T follicular helper cell (primary cell): ENCODE measurements at places on chromosomes 1 and 21.

DNA sequence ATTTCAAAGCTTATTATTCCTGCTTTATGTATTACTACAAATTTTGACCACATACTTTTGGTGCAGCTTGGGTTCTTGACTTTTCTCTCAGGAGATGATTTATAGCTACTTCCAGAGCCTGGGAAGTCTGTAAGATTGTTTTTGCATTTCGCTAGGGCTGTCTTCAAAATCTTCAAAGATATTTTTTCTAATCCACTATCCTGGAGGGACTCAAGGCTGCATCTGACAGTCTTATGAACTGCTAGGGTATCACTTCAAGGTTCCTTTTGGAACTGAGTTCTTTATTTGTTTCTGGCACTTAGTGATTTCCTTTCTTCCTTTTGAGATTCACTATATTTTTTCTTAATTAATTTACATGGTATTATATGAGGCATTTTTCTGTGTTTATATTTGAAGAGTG lies 90.0 kb upstream of the LYPLAL1 start:
- DNase-seq, result no peak

- no peak for DNase-seq
These were observed 2.8 kb downstream of the RFX5 start for GRCh38 chr1:151344291-151344690.

- DNase-seq, result peak; percentile 65
These were observed 13.6 kb upstream of the FAM110D start for GRCh38 chr1:26145041-26145959.

GRCh38 chr1:159897962-159898361 lies 2.0 kb downstream of the CFAP45 start:
- no peak for DNase-seq

GRCh38 chr21:41641510-41641815 lies 125.4 kb downstream of the RIPK4 start:
- DNase-seq, result no peak

GRCh38 chr1:65531972-65532570 lies 111.6 kb downstream of the LEPR start:
- no peak for DNase-seq

DNA sequence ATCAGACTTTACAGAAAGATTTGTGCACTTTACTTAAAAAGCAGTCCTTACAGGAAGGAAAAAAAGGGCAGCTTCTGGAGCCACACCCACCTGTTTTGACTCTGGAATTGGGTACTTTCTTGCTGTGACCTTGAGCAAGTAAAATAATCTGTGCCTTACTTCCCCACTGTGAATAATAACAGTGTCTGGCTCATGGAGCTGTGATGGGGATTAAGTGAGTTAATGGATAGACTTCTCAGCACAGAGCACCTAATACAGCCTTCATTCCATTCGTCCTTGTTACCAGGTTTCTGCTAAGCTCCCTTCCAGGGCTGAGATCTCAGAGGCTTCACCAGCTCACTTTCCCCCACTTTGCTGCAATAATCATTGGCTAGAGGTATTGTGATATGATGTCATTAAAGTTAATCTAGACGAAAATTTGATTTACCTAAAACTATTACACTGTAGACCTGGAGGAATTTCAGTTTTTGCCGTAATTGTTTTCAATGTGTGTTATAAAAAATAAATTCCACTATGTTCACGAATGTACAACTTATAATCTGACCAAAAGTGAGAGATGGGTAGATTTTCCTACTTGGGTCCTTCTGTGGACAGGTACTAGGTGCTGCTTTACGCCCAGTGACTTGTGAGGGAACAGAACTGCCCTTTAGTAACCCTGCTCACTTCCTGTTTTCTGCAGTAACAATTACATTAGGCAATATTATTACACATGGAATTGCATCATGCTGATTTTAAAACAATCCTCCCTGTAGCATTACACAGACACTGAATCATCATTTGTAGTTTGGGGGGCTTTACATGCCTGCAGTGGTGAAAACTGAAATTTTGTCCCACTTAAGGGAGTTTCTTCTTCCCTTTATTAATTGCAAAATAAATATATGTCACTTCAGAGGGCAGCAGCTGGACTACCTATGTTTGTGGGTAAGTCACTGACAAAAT lies 19.7 kb upstream of the ABCG1 start:
- DNase-seq, result no peak

DNA sequence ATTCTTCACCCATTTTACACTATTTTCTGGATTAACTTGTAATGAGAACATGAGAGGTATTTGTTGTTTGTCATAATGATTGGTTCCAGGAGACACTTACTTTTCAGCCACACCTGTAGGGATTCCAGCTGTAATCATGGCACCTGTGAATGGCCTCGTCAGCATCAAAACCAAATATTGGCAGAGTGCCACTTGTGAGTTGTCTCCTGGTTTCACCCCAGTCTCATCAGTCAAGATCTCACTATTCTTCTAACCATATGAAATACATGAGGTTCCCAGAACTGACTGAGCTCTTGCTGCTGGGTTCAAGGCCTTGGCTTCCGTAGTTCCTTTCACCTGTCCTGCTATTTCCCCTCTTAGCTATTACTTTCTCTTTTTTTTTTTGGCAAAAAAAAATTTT lies 246.6 kb upstream of the ADGRL2 start:
- DNase-seq, result no peak

GRCh38 chr21:16573578-16573977 lies 843.8 kb downstream of the USP25 start:
- DNase-seq, result no peak

- DNase-seq, result no peak
These were observed 11.0 kb downstream of the RO60 start for GRCh38 chr1:193070386-193070753.

GRCh38 chr1:168137515-168137821 lies 738 bp upstream of the GPR161 start:
- no peak for DNase-seq

DNA sequence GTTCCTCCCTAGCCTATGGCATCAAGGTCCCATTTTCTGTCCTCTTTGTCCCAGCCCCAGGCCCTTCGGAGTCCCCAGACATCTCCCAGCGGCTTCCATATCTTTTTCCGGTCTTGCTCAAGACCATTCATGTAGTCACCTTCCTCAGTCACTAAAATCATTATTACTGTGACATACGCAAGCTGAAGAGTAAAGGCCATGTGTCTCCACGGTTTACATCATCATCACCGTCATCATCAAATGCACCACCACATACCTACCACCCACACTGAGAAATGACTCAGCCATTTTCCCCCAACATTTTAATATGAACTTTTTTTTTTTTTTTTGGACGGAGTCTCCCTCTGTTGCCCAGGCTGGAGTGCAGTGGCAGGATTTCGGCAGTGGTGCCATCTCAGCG lies 43.4 kb downstream of the FHAD1 start:
- no peak for DNase-seq

- DNase-seq, result no peak
These were observed 197.1 kb downstream of the AJAP1 start for GRCh38 chr1:4851385-4852065.

DNA sequence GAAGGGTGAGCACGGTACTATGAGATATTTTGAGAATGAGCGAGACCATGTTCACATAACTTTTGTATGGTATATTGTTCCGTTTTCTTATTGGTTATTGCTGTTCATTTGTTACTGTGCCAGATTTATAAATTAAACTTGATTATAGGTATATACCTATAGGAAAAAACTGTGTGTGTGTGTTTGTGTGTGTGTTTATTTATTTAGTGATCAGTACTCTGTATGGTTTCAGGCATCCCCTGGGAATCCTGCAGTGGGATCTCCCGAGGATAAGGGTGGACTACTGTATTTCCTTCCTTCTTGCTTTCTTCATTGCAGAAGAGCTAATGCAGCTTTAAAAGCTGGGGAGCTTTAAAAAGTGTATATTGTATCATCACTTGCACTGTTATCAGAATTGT lies 8.0 kb upstream of the ASH1L start:
- no peak for DNase-seq

GRCh38 chr1:98556521-98557158 lies 104.9 kb upstream of the SNX7 start:
- no peak for DNase-seq

- no peak for DNase-seq
These were observed 46.2 kb upstream of the SSX2IP start for GRCh38 chr1:84736445-84736844.

GRCh38 chr1:206814716-206815341 lies 42.5 kb upstream of the IL10 start:
- DNase-seq, result no peak

- DNase-seq, result no peak
These were observed 15.9 kb upstream of the ELOA start for GRCh38 chr1:23727362-23727811.

DNA sequence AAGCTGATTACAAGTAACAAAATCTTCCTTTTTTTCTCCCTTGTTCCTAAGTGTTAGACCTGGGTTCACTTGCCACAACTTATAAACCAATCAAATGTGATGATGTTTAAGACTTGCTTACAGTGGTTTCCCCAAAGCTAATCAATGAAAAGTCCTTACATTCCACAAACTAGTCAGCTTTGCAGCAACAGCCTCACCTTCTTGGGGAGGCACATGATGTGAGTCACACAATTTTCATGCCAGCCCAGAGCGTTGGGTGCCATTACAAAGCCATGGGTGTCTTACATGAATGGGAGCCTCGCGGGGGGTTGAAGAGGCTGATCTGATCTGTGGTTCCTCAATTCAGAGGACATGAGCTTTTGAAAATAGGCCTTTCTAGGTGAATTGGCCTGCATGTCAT lies 91.6 kb upstream of the UBE2U start:
- DNase-seq, result no peak

DNA sequence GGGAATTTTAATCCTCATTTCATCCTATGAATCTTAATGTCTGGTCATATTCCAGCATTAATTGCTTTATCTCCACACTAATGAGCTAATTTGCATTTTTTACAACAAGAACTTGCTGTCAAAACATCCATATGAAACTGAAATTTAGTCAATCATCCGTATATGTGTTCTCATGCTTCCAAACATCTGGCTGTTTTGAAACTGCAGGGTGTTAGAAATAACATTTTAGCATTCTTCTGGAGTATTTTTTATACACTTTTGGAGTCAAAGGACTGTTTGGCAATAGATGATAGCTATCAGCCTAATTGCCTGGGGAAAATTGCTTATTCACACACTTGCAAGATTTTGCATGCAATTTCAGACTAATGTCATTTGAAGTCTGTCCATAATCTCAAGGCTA lies 1639.3 kb downstream of the KCNT2 start:
- no peak for DNase-seq

GRCh38 chr1:193542690-193543089 lies 356.3 kb upstream of the B3GALT2 start:
- no peak for DNase-seq

- no peak for DNase-seq
These were observed 152.3 kb downstream of the PCNX2 start for GRCh38 chr1:233143241-233143640.

GRCh38 chr1:54777011-54777410 lies 12.7 kb upstream of the PARS2 start:
- no peak for DNase-seq

DNA sequence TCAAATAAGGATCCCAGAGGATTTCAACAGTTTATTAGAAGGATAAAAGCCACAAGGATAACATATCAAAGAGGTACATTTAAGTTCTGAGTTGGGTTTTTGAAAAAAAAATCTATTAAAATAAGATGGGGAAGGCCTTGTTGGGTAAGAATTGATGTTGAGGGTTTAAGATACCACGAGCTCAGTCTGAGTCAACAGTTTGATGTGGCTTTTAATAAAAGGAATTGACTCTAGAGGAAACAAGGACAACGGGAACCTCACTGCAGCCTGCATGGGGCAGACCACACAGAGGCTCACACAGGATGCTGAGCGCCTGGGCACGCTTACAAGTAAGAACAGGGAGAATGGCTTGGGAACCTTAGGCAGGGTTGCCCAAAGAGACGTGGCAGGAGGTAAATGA lies 107.5 kb downstream of the TIAM1 start:
- no peak for DNase-seq

DNA sequence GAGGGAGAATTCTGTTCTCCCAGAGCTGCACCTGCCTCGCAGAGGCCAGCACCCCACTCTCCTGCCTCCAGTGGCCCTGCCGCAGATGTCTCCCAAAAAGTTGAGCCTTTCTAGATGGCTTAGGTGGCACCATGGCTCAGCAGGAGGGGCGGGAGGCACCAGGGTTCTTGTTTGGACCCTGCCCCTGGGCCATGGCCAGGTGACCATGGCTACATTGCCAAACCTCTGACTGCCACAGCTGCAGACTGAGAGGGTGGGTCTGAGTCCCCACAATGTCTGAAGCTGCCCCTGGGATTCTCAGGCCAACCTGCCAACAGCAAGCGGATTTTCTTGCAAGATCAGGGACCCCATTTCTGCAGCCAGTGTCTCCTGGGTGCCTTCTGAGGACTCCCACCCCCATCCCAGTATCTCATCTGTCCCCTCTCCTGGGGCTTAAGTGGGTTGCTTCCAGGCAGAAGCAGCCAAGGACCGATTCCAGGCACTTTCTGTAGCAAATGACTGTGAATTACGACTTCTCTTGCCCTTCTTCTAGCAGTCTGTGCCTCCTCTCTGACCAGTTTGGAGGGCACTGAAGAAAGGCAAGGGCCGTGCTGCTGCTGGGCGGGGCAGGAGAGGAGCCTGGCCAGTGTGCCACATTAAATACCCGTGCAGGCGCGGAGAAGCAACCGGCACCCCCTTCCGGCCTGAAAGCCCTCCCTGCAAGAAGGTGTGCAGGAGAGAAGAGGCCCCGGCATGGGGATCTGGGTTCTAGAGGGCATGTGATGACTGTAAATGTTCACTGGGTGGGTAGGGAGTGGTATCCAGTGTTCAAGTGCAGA lies 22.5 kb downstream of the SESN2 start:
- no peak for DNase-seq

GRCh38 chr1:904310-904950 lies 19.3 kb upstream of the SAMD11 start:
- DNase-seq, result peak; percentile 74
